ENCODE measurements at places on chromosomes 2 and 18.

GRCh38 chr2:218289639-218290315 lies 2.5 kb downstream of the TMBIM1 start:
- DNase-seq: no peak

GRCh38 chr2:66814916-66815315 lies 380.0 kb downstream of the MEIS1 start:
- DNase-seq: no peak

DNA sequence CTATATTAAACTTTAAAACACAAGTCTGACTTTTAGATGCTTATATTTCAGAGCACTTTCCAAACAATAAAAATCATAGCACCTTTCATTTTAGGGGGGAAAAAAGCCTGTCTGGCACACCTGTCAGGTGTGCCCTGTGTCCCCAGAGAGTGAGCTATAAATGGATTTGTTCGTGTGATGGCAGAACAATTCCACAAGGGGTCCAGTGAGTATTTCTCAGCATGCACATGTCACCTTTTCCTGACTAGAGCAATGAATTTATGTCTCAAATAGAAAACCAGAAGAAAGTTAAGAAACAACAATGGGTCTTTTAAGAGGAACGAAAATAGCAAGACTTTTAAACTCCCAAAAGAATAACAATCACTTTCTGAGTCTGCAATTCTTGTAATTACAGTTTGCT lies 55.9 kb downstream of the ACVR1C start:
- no peak for DNase-seq

DNA sequence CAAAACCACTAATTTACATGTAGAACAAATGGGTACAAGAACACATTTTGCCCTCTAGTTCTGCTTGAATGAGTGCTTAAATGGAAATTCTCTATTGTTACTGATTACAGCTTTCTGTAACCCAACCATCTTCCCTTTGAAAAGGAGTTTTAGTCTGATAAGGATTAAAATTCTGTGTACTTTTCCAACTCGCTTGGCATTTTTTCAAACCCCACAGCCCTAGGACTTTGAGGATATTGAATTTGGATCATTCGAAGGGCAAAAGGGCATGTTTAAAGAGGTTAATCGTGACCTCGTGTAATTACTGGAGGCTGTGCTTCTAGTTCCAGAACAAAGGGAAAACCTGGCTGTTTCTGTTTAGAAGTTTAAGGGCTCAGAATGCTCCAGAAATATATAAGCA lies 432.3 kb downstream of the PID1 start:
- no peak for DNase-seq

GRCh38 chr18:35933982-35934381 lies 38.5 kb upstream of the RMP24 start:
- no peak for DNase-seq

DNA sequence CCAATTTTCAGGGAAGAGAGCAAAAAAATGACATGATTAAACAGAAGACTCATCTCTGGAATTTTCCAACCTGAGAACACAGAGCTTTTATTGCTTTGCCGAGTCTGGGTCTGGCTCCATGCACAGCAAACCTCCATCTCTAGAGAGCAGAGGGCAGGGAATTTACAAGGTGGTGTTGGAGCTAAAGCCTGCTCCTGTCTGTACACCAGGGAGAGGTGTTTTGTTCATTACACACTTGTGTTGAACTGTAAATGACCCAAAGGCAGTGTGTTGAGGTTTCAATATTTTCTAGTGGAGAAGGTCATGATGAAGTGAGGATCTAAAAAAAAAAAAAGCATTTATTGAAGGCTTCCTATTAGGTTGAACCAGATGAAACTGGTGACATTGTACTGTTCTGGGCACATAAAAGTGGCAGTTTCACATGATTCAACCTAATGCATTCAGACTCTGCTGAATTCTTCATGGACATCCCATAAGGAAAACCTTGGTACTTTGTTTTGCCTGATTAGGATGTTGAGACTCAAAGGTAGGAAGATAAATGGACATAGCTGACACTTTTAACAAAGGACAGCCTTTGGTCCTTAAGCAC lies 238.3 kb downstream of the CLIP4 start:
- DNase-seq: no peak

GRCh38 chr18:78505851-78506461 lies 473.7 kb upstream of the SALL3 start:
- DNase-seq: peak; percentile 26

GRCh38 chr2:237480556-237480955 lies 6.5 kb upstream of the MLPH start:
- no peak for DNase-seq

DNA sequence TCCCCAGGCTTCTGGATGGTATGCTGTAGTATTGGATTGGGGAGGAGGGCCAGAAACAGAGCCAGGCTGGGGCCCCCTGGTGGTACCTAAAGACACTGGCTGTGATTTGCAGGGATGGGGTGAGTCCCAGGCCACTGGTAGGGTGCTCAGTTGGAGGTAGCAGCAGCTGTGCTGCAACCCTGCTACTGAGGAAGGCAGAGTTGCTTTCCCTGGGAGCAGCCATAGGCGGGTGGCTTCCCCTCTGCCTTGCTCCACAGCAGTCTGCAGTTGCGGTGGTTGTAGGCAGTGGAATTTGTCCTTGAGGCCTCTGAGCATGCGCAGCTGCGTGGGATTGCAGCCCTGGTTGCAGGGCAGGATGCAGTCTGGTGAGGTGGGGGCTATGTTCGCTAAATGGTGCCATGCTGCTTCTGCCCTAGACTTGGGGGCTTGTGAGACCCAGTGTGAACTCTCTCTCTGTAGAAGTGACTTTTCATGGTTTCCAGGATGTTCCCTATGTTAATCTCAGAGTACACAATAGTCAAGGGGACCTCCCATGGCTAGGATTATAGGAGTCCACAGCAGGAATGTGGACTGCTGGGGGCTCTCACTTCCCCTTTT lies 443.5 kb downstream of the XIRP2 start:
- no peak for DNase-seq

DNA sequence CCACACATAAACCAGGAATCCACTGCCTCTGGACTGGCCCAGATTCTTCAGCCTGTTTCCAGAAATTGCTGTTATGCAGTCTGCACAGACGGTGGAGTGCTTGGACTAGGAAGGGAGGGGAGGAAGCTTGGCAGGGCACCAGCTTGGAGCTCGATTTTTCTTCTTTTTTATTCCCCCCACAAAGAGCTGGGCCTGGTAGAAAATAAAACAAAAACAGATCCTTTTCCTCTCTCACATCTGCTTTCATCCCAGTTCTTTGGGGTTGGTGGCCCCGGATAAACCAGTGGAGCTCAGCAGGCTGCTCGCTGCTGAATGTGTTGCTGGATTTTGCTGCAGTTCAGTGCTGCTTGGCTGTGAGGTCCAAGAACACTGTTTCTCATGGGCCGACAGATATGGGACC lies 16.0 kb downstream of the LRRTM1 start:
- DNase-seq: peak; percentile 64

- DNase-seq: no peak
Observed at GRCh38 chr18:74652392-74652988, 54.8 kb downstream of the ZNF407 start.

DNA sequence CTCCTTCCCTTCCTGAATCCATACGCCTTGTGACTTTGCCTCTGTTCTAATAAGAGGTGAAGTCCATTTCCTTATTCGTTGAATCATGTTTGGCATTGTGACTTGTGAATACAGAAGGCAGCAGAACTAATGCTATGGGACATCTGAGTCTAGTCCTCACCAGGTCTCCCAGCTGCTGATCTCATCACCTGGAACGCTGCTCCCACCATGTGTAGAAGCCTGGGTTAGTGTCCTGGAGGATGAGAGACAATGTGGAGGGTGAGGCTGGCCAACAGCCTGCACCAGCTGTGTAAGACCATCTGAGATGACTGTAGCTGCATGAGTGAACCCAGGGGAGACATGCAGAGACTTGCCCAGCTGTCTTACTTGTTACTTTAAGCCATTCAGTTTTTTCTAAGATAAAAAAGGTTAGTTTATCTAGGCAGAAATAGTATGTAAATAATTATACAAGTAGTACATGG lies 3.5 kb upstream of the HAAO start:
- DNase-seq: no peak

DNA sequence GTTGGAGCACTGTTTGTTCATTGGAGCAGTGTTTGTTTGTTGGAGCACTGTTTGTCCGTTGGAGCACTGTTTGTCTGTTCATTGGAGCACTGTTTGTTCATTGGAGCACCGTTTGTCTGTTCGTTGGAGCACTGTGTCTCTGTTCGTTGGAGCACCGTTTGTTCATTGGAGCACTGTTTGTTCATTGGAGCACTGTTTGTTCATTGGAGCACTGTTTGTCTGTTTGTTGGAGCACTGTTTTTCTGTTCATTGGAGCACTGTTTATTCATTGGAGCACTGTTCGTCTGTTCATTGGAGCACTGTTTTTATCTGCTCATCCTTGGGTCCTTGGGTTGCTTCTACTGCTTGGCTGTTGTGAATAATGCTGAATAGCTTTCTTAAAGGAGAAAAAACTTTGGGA lies 74.7 kb downstream of the ZNF407 start:
- no peak for DNase-seq

DNA sequence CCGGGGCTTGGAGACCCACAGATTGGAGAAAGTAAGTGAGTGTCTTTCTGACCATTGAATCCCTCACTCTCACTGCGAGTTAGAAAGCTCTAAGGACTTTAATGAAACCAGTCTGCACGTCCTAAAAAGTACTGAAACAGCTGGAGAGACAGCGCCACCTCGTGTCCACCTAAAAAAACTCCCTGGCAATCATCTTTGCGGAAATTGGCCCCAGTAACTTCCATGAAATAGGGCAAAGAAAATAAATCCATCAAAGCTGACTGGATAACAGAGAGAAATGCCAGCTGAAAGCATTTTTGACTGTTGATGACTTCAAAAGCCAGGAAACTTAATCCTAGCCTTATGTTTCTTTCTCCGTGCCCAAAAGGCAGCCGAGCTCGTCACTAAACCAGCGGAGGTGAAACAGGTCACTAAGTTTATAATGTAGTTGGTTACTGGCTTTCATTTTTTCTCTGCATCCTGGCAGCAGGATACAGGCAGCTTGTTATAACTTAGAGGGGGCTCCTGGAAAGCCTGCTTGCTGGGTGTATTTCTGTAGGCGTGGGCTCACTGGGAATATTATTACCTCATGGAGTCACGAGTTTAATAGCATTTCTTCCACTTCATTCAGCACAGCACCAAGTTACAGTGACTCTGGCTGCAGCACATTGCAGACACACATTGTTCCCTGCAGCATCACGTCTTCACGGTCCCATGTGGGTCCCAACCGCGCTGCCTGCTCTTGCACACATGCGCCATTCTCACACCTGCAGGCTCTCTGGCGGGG lies 266.5 kb downstream of the HRH4 start:
- DNase-seq: peak; percentile 17

DNA sequence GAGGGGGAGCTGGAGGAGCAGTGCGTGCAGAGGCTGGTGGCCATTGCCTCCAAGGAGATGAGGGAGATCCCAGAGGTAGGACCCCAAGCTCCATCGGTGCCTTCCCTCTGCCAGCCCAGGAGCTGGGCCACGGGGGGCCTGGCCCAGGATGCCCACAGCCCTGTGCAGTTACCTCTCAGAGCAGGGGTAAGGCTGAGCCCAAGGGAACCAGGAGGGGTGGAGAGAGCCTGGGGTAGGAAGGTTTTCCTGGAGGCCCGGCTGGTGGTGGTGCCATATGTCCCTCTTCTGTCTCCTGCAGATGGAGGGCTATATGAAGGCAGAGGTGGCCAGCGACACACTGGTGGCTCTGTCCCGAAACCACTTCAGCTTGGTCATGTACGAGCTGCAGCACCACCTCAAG lies 11.4 kb downstream of the MROH2A start:
- no peak for DNase-seq

GRCh38 chr2:234953116-234954031 lies 1.6 kb downstream of the SH3BP4 start:
- DNase-seq: no peak

DNA sequence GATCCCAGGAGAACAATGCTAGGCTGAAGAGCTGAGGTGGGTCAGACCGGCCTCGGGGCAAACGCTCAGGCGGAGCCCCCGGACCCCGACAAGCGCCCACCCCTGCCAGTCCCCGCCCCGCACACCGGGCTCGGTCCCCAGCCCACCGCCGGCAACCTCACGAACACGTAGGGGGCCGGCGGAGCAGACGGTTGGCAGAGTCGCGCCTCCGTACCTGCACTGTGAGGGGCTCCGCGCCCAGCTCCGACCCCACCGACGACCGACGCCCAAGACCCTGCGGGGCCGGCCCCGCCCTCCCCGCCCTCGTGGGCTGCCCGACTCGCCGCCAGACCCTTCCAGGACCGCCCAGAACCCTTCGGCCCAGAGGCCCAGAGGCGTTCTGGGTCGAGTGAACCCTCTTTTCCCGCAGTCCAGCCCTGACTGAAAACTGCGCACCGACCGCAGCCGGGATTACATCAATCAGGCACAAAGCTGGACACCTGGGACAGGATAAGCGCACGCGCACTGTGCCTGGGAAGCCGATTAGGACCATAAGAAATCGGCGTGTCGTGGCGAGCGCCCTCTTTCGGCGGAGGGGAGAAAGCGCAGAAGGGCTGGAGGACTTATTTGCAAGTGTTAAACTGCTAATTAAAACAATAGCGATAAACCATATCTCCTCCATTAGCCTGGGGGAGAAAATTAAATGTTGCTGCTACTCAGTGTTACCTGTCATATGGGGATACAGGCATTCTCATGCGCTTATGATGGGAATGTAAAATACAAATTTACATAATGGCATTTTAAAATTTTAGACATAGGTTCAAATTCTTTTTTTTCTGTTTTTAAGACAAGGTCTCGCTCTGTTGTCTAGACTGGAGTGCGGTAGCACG lies 11.7 kb upstream of the DCTN1 start:
- peak; percentile 78 for DNase-seq

- DNase-seq: no peak
Observed at GRCh38 chr2:88191722-88192042, 21.5 kb downstream of the THNSL2 start.

- peak; percentile 87 for DNase-seq
Observed at GRCh38 chr2:70565039-70565731, 11.6 kb upstream of the TGFA start.

DNA sequence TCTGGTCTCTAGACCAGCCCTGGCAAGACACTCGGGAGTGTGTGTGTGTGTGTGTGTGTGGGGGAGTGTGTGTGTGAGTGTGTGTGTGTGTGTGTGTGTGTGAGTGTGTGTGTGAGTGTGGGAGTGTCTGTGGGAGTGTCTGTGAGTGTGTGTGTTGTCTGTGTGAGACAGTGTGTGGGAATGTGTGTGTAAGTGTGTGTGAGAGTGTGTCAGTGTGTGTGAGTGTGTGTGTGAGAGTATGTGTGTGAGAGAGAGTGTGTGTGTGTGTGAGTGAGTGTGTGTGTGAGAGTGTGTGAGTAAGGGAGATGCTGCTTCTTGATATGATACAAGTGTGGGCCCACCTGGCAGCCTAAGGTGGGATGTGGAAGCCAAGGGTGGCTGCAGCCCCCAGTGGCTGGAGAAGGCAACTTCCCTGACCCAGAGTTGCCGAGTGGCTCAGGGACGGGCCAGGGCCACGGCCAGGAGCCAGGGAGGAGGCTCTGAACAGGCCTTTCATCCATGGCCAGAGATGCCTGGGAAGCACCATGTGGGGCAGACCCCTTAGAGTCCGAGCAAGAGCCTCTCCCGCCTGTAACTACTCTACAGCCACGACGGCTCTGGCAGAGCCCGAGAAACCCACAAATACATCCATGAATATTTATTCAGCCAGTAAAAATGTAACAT lies 159.3 kb upstream of the MYCN start:
- DNase-seq: no peak

Data from hypothalamus (tissue), 51 donors.